ENCODE measurements at places on chromosomes 1 and 21. TPM values are rescaled to one million over a fixed set of nuclear protein-coding genes. Genes with fewer than 3 reads are reported as not detected.

- no peak for DNase-seq
Observed at GRCh38 chr1:30172299-30172694, 551.1 kb downstream of the MATN1 start.

GRCh38 chr1:41652384-41653265 is 168.1 kb upstream of the EDN2 start:
- no peak for DNase-seq

DNA sequence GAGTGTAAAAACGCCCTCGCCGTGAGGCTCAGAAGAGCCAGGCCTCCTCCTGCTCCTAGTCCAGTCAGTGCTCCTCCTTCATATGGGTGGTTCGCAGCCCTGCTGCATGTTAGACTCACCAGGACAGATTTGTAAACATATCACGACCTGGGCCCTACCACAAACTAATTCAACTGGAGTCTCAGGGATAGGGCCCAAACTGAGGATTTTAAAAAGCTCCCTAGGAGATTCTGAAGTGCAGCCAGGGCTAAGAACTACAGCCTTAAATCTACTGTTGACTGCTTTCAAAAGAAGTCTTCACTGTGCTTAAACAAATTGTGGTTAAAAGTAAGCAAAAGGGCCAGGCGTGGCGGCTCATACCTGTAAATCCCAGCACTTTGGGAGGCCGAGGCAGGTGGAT is 57.0 kb downstream of the CAMTA1 start:
- DNase-seq: no peak

- no peak for DNase-seq
Observed at GRCh38 chr1:178931858-178932551, 61.1 kb upstream of the ANGPTL1 start.

- DNase-seq: no peak
Observed at GRCh38 chr1:176989023-176989422, 175.5 kb downstream of the ASTN1 start.

GRCh38 chr1:184025242-184025675 is 12.3 kb downstream of the COLGALT2 start:
- peak; percentile 70 for DNase-seq

DNA sequence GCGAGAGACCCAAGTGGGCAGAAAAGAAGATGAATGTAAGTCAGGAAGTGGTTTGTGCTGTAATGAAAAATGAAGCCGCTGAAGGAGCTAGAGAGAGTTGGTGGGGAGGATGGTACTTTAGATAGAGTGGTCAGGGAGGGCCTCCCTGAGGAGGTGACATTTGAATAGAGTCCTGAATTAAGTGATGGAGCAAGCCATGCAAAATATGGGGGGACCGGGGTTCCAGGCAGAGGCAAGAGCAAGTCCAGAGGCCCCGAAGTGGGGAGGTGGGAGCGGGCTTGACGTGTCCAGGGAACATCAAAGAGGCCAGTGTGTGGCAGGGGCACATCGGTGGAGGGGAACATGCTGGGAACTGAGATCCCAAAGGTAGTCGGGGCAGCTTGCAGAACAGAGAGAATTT is 43.1 kb downstream of the OPRD1 start:
- DNase-seq: no peak

DNA sequence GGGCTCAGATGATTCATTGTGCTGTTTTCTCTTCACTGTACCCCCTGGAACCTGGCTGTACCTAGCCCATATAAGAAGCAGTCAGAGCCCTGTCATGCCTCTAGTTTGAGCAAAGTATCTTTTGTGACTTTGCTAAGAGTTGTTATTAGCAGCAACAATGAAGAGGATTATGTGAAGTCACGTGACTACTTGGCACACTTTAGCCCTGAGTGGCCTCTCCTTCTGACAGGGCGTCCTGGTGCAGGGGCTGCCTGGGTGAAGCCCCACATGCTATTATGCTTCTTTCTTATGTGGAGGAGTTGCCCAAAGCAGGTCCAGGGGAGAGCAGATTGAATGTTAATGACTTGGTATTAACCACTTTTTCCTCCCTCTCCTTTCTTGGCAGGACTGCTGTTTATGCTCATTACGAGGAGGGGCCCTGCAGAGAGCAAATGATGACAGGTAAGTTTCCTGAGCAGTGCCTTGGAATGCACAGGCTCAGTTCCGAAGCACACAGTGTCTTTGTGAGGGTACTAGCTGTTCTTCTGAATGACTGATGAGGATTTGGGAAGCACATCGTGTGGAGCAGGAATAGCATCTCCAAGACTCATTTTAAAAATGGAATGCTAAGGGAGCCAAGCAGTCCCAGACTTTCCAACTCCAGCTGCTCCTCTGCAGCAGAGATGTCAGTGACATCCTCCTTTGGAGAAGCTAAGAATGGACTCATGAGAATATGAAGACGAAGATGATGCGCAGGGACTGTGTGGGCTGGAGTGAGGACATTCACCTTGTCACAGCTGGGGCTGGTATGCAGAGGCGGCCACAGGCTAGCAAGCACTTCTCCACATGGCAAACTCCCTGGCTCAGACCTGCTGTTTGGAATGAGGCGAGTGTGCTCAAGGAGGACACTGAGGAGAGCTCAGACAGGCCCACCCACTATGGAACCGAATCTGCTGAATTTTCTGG is 15.2 kb upstream of the ST3GAL3 start:
- no peak for DNase-seq

The TFF3 gene
- 52.7 TPM for total RNA-seq

The TMCC2 gene
- 5.2 TPM for total RNA-seq

The HCRTR1 gene
- not detected for total RNA-seq
